ENCODE measurements at places on chromosomes 2 and 18.

DNA sequence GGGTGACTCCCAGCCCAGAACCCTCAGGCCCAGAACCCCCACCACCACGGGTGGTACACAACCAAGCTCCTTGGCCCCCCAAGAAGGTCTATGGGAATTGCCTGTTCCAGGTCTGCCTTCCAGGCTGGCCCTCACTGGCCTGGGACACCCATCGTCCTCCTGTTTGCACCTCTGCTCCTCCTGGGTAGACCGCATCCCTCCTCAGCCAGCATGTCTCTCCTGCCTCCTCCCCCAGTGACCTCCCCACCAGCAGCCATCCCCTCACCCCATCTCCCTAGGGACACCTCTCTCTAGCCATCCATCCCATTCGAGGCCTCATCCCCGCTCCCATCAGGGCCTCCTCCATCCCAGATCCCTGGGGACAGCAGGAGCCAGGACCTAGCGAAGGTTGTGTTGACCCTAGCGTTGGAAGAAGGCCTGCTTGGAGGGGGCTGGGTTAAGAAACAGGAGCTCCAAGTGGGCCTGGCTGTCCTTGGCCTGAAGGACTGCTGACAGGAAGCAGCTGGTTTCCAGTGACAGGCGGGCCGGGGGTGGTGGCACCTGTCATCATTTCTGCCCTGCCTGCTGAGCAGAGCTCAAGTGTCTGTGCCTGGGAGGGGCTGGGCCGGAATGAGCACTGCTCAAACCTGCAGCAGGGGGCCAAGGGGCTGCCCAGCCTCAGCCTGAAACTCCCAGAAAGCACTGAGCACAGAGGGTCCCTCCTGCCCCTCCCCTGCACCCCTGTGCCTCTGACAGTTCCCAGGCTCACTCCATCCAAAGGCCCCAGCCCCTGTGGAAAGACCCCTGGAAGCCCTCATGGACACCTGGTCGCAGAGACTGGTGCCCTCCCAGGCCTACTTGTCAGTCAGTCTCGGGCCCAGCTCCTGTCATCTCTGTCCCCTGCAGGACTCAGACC is 96.0 kb upstream of the OTOS start:
- no peak for DNase-seq

- no peak for DNase-seq
Measured at GRCh38 chr2:168035458-168035857, 211.9 kb downstream of the STK39 start.

DNA sequence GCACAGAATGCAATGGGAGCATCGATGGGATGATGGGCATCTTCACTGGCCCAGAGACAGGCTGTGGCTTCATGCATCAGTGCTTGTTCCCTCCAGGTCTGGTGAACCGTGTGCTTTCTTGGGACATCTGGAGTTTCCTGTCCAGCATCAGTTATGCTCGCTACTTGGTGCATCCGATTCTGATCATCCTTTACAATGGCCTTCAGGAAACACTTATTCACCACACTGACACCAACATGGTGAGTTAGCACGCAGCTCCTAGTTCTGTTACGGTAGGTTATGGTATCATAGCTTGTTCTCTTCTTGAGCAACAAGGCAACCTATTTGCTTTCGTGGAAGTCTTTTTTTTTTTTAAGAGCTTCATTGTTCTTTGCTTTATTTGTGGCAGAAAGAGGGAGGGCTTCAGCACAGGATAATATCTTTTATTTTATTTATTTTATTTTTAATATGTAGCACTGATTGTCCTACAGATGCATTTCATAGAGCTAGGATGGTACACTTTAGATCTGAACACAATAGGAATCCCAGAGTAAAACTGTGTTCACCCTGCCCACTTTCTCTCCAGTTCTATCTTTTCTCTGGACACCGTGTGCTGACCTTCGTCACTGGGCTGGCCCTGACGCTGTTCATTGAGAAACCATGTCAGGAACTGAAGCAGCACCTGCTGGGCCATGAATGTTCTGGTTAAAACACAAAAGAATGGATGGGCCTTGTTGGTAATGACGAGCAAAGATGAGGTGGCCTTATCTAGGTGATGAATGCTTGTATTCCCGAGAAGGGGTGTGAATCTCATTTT is 71.2 kb upstream of the SEC11C start:
- DNase-seq, result no peak

- no peak for DNase-seq
Measured at GRCh38 chr2:137873536-137874244, 90.6 kb upstream of the HNMT start.

DNA sequence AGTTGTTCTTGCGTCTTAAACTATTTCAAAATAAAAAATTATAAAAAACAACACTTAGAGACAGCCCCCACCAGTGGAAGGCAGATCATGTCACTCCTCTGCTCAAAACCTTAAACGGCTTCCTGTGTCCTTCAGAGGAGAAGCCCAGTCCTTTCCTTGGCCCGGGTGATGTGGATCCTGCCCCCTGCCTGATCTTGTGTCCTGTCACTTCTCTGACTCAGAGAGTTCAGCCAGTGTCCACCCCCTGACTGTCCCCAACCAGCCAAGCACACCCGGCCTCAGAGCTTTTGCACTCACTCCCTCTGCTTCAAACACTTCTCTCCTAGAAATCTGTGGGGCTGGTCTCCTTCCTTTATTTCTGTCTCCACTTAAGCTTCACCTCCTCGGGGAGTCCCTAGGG is 35.4 kb downstream of the TOGARAM2 start:
- no peak for DNase-seq

DNA sequence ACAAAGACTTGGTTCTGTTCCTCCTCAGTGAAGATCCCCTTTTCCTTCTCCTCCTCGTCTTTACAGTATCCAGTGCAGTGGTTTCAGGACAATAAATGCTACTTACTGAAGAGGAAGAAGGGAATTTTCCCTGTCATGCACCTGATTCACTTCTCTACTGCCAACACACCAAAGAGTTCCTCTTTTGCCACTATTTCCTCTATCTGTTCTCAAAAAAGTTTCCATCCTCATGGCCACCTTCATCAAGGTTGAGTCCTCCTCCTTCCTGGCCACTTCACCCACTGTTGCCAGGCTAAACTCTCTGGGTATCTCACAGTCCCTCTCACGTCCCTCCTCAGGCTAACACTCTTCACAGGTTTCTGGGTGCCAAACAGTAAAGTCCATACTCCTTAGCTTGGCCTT is 41.7 kb downstream of the PLEKHM3 start:
- DNase-seq, result no peak

Data from smooth muscle cell of the brain vasculature (primary cell).